ENCODE measurements at places on chromosomes 5 and 9. TPM values are rescaled to one million over a fixed set of nuclear protein-coding genes. Genes with fewer than 3 reads are reported as not detected.

The TNFSF15 gene
- under 0.01 TPM for total RNA-seq

The TMEM174 gene
- total RNA-seq, result not detected

The PTGES gene
- 0.90 TPM for total RNA-seq

The MYO10 gene
- total RNA-seq, result 39.5 TPM

The CAMK2A gene
- total RNA-seq, result not detected

The ECSCR gene
- total RNA-seq, result not detected

The PRDM9 gene
- not detected for total RNA-seq

The SLC36A3 gene
- total RNA-seq, result not detected

The SLC25A25 gene
- total RNA-seq, result 12.6 TPM

The GABRP gene
- total RNA-seq, result 1.2 TPM

The IL3 gene
- total RNA-seq, result not detected

The FRMD3 gene
- 0.51 TPM for total RNA-seq

The ZNF367 gene
- 0.26 TPM for total RNA-seq

The PDCD1LG2 gene
- total RNA-seq, result 0.64 TPM

The GKAP1 gene
- total RNA-seq, result 0.90 TPM

The TAL2 gene
- total RNA-seq, result not detected

The CD14 gene
- total RNA-seq, result 3.2 TPM

The PLPPR1 gene
- total RNA-seq, result not detected

The CER1 gene
- not detected for total RNA-seq

The TTC1 gene
- 42.4 TPM for total RNA-seq

The GABRA1 gene
- not detected for total RNA-seq

The CHSY3 gene
- under 0.01 TPM for total RNA-seq

The C5orf34 gene
- 0.53 TPM for total RNA-seq

The CATSPER3 gene
- total RNA-seq, result under 0.01 TPM

Data from bronchial epithelial cell (primary cell).